HFFc6 (cell line): ENCODE measurements at places on chromosomes 2 and 18. TPM values are rescaled to one million over a fixed set of nuclear protein-coding genes. Genes with fewer than 3 reads are reported as not detected.

- no peaks in the 10 kb centered on the region for H3K27me3 ChIP-seq
- no peak overlapping the region for H3K27ac ChIP-seq
- H3K36me3 ChIP-seq, result no peaks in the 10 kb centered on the region
- DNase-seq, result no peak
- no peak overlapping the region for H3K4me3 ChIP-seq
These were observed 420.0 kb upstream of the ST6GAL2 start for GRCh38 chr2:107305966-107306365.

- no peak overlapping the region for H3K4me3 ChIP-seq
- H3K36me3 ChIP-seq, result no peaks in the 10 kb centered on the region
- H3K27me3 ChIP-seq, result peaks cover 15% of the 10 kb centered on the region
- H3K4me1 ChIP-seq, result peaks cover 17% of the 10 kb centered on the region
- DNase-seq, result no peak
- H3K27ac ChIP-seq, result no peak overlapping the region
These were observed 86.8 kb upstream of the NEDD4L start for GRCh38 chr18:57957210-57957609.

GRCh38 chr18:23643815-23644490 lies 18.8 kb downstream of the ANKRD29 start:
- no peaks in the 10 kb centered on the region for H3K36me3 ChIP-seq
- no peak overlapping the region for H3K4me3 ChIP-seq
- H3K4me1 ChIP-seq, result no peaks in the 10 kb centered on the region
- no peak for DNase-seq
- H3K27me3 ChIP-seq, result peaks cover 36% of the 10 kb centered on the region

GRCh38 chr2:227192491-227192890 lies 28.1 kb downstream of the COL4A3 start:
- H3K4me1 ChIP-seq, result peaks cover 40% of the 10 kb centered on the region
- no peak for DNase-seq
- H3K4me3 ChIP-seq, result no peak overlapping the region

DNA sequence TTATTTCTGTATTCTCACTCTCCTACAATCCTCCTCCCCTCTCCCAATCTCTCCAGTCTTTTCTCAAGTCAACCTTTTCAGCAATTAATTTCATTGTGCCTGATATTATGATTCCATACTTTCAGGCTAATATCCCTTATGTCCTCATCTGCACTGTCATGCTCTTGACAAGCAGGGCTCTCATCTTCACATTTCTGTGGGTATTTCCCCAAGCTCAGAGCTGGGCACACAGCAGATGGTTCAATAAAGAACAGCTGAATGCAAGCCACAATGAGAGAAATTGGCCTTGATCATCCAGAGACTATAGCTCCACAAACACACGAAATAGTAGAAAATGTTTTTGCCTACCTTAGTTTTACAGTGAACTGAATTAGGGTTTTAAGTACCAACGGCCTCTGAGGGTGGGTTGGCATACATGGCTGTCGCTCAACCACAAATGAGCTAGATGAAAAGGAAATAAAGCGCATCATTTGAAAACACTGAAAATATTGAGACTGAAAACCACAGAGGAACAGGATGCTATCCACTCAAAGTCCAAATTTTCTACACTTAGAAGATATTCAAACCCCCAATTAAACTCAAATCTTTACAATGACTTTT lies 47.5 kb upstream of the STAT1 start:
- H3K36me3 ChIP-seq, result no peaks in the 10 kb centered on the region
- peaks cover 4% of the 10 kb centered on the region; the same call in 1 of the 2 replicates for H3K27me3 ChIP-seq
- peaks cover 6% of the 10 kb centered on the region; the same call in 1 of the 2 replicates for H3K4me1 ChIP-seq
- no peak overlapping the region for H3K4me3 ChIP-seq
- no peak overlapping the region for H3K27ac ChIP-seq

DNA sequence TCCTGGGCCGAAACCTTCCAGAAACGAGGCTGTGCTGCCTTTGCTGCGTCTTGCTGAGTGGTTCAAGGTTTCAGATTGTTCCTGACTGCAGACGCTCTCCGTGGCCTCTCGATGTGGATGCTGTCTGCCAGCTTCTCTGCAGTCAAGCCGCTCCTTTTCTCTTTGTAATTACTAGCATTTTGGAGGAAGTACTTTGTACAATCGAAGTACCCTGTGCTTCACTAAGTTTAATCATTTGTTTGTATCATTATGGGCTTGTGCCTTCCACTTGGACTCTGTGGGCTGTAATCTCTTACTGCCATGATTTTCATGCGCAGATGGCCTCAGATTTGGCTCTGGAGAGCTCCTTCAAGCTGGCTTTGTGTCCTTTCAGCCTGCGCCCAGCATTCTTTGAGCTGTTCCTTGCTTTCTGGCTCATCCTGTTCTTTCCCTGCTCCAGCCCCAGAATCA lies 49.3 kb downstream of the TRAF3IP1 start:
- H3K4me1 ChIP-seq, result peaks cover 27% of the 10 kb centered on the region
- no peak for DNase-seq
- H3K36me3 ChIP-seq, result peaks cover 13% of the 10 kb centered on the region
- H3K4me3 ChIP-seq, result peak overlapping the region; percentile 69
- peak overlapping the region; percentile 33 for H3K27ac ChIP-seq
- H3K27me3 ChIP-seq, result no peaks in the 10 kb centered on the region; the same call in 1 of the 2 replicates

DNA sequence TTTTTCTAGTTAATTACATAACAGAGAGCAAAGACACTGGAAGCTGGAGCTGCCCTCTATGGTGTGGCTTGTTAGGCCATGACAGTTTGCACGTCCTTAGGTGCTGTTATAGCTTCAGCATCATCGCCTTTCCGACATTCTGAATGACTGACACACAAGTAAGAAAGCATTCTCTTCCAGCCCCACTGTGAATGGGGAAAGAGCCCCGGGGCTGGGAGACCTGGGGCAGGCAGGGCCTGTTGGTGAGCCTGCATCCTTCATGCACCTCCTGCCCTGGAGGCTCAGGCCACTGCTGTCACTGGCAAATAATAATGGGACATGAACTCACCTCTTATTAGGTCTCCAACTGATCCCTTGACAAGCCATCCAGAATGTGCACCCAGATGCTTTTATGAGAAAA lies 71.8 kb downstream of the VAPA start:
- no peak overlapping the region for H3K27ac ChIP-seq
- no peak overlapping the region for H3K4me3 ChIP-seq
- H3K4me1 ChIP-seq, result no peaks in the 10 kb centered on the region
- no peak for DNase-seq

DNA sequence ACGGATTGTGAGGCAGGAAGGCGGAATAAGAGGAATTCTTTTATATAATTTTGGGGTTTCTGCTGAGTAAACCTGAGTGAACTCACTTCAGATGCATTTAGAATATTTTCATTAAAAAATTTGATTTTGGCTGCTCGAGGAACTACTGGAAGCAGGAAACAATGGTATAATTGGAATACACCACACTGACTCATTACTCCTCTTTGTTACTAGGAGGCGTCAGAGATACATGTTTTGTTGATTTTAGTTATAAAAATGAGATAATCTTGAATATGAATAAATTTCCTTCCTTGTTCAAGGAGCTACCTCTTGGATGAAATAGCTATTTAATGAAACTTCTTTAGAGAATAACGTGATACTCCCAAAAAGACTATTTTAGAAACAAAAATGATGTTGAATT lies 97.4 kb downstream of the ANKRD36 start:
- peaks cover 5% of the 10 kb centered on the region; the same call in 1 of the 2 replicates for H3K36me3 ChIP-seq
- H3K27me3 ChIP-seq, result no peaks in the 10 kb centered on the region
- H3K27ac ChIP-seq, result no peak overlapping the region

DNA sequence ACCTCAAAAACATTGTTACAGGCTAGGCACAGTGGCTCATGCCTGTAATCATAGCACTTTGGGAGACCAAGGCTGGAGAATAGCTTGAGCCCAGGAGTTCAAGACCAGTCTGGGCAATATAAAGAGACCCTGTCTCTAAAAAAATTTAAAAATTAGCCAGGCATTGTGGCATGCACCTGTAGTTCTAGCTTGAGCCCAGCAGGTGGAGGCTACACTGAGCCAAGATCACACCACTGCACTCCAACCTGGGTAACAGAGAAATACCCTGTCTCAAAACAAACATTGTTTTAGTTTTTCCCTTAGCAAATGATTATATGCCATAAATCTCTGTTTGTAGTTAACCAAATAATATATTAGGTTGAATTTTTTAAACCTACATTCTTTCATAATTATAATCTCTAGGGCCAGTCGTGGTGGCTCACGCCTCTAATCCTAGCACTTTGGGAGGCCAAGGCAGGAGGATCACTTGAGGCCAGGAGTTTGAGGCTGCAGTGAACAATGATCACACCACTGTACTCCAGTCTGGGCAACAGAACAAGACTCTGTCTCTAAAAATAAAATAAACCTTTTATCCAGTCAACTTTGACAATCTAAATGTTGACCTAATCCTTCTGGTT lies 13.3 kb upstream of the CYP20A1 start:
- H3K4me1 ChIP-seq, result no peaks in the 10 kb centered on the region
- no peak overlapping the region for H3K4me3 ChIP-seq
- peaks cover 6% of the 10 kb centered on the region; the same call in 1 of the 2 replicates for H3K36me3 ChIP-seq
- DNase-seq, result peak; percentile 5
- H3K27ac ChIP-seq, result no peak overlapping the region

GRCh38 chr2:217410681-217410960 lies 550.8 kb upstream of the TNP1 start:
- no peak overlapping the region for H3K4me3 ChIP-seq
- H3K4me1 ChIP-seq, result peaks cover 24% of the 10 kb centered on the region
- no peak overlapping the region for H3K27ac ChIP-seq

DNA sequence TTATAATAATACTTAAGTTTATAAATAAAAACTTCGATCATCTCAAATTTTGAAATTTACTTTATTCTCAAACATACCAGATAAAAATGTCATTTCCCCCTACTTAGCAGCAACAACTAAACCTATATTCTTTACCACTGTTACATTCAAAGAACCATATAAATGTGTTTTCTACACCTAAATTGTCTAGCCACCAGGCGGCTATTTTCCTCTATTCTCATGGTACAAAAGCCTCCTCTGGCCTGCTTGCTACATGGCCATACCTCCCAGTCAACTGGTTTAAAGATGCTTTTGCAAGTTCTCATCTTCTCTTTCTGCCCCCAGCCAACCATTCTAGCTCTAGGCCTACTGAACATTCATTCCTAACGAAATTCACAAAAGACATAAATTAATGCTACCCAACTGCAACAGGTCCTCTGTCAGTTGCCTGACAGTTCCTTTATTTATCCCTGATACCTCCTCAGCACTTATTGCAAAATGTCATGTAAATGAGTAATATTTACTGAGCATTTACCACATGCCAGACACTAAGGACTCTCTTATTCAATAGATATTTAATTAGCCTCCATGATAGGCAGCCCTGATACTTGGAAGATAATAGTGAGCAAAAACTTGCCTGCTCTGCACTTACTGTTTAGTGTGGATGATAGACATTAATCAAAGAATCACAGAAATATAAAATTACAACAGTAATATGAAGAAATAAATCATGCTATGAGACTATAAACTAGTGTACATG lies 5.0 kb downstream of the C1D start:
- H3K27me3 ChIP-seq, result no peaks in the 10 kb centered on the region; the same call in 1 of the 2 replicates
- H3K36me3 ChIP-seq, result peaks cover 4% of the 10 kb centered on the region
- H3K27ac ChIP-seq, result no peak overlapping the region
- H3K4me3 ChIP-seq, result no peak overlapping the region

DNA sequence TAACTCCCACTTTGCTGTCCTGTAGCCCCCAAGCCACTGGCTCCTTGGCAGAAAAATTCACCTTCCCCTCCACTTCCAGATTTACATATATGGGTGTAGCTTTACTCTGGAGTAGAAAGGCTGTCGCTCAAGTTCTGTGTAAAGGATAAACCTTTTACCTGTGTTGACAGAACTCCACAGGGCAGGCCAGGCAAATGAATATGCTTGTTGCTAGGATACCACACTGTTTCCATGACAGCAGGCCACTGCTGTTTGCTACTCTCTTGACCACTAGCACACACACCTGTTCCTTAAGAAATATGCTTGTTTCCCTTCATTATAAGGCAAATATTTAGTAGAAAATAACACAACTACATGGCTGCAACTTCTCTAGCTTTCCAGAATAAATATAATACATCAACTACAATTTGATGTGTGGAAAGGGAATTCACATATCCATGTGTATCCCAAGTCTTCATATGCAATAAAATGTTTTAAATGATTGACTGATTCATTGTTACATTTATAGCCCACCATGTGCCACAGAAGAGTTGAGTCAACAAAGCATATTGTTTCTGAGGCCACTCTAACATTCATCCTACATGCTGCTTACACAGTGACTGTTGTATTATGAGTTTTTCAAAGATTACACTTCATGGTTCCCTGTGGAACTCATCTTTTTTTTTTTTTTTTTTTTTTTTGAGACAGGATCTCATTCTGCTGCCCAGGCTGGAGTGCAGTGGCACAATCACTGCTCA lies 56.2 kb upstream of the ROCK1 start:
- peaks cover 23% of the 10 kb centered on the region for H3K4me1 ChIP-seq
- H3K36me3 ChIP-seq, result no peaks in the 10 kb centered on the region

DNA sequence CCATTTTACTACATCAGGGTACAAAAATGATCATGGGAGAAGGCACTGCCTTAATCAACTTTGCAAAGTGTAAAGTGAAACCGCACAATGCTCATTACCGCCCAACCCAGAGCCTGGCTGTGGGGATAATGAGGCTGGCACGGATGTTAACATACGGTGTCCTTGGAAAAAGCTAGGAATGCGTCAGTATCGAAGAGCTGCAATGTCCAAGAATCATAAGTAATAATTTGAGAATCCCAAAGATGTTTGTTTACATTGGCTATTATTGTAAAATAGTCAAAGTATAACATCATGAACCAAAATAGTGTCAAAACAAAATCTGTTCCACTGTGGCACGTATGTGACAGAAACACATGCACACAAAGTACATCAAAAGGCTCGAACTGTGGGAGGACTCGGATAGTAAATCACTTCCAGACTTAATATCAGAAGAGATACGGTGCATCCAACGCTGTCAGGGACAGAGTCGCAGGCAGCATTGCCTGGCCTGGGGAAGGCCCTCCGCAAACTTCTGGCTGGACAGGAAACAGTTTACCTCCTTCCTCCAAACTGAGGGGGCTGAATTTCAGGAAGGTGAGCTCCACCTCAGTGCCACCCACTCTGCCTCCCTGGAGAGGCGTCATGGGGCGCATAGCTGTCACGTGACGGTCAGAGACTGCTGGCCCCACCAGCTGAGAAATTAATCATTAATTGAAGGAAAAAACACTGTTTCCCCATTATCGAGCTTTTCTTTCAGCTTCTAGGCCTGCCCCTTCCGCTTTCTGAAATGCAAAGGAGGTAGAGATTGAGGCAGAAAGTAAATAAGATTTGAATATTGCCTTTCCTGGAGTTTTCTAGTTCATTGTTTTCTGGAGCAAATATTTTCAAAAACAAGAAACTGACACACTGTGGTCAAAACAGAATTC lies 1.8 kb upstream of the ID2 start:
- peaks cover 49% of the 10 kb centered on the region for H3K4me1 ChIP-seq
- H3K36me3 ChIP-seq, result peaks cover 20% of the 10 kb centered on the region
- H3K27me3 ChIP-seq, result peaks cover 10% of the 10 kb centered on the region

The MOGAT1 gene
- not detected in 3 replicates for total RNA-seq

The UGT1A8 gene
- not detected in 3 replicates for total RNA-seq

The MALL gene
- total RNA-seq, result 24.5 to 37.6 TPM (median 29.2 TPM) in 3 replicates

The RFX8 gene
- 3.0 to 5.4 TPM (median 3.8 TPM) in 3 replicates for total RNA-seq

The SLC19A3 gene
- total RNA-seq, result not detected in 2 replicates
